KG1 (cell line): ENCODE measurements at places on chromosomes 16 and 17.

GRCh38 chr17:75895370-75896155, 1.2 kb downstream of the TRIM65 start:
- no peak for DNase-seq

GRCh38 chr16:10206865-10207264, 24.6 kb upstream of the GRIN2A start:
- DNase-seq: no peak

GRCh38 chr16:61366006-61366405, 670.2 kb downstream of the CDH8 start:
- no peak for DNase-seq

GRCh38 chr17:48322060-48322459, 108.0 kb downstream of the SKAP1 start:
- no peak for DNase-seq

GRCh38 chr17:41340934-41341861, 9.4 kb downstream of the KRT33A start:
- DNase-seq: no peak
